ENCODE measurements at places on chromosomes 1 and 21.

GRCh38 chr21:20728691-20729090, 269.5 kb upstream of the NCAM2 start:
- DNase-seq: no peak

GRCh38 chr1:218024211-218024720, 260.8 kb upstream of the RRP15 start:
- no peak for DNase-seq

- no peak for DNase-seq
These were observed 19.4 kb downstream of the F11R start for GRCh38 chr1:161001525-161001924.

- no peak for DNase-seq
These were observed 3.3 kb downstream of the NPPB start for GRCh38 chr1:11855430-11855829.

DNA sequence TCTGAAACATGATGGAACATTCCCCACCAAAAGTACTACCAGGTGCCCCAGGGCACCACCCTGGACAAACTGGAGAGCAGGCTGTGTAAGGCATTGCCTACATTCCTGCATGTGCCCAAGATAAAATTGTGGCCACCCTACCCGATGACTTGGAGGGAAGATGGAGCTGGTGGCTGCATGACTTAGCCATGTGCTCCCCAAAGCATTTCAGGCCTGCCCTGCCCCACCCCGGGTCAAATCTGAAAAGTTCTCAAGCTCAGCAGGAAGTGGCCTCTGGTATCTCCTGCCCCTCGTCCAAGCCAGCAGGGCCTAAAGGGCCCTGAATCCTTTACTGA, 8.5 kb downstream of the CD2 start:
- no peak for DNase-seq

DNA sequence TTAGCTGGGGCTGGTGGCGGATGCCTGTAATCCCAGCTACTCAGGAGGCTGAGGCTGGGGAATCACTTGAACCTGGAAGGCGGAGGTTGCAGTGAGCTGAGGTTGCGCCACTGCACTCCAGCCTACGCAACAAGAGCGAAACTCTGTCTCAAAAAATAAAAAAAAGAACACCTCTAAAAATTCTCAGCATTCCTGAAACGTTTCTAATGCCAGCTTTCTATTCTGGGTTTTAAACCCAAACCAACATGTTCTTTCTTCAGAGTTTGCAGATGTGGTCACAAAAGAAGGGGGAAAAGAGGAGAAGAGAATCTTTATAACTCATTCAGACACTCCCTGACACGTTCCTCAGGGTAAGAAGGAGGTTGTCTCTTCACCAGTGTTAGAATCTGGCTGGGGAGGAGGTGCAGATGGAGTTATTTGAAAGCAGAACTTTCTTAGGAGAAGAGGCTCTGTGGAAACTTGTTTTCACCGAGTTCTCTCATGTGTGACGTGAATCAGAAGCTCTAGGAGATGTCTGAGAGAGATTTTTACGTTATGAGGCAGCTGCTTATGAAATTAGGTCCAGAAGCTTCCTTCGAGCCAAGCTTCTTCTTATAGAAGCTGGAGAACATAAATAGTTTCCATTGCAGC, 17.8 kb upstream of the CNR2 start:
- no peak for DNase-seq

GRCh38 chr21:31518580-31518979, 140.9 kb upstream of the SOD1 start:
- DNase-seq: no peak

GRCh38 chr1:112540226-112540794, 31.5 kb downstream of the WNT2B start:
- no peak for DNase-seq

- DNase-seq: no peak
These were observed 15.2 kb downstream of the TFAP2E start for GRCh38 chr1:35588197-35588910.

DNA sequence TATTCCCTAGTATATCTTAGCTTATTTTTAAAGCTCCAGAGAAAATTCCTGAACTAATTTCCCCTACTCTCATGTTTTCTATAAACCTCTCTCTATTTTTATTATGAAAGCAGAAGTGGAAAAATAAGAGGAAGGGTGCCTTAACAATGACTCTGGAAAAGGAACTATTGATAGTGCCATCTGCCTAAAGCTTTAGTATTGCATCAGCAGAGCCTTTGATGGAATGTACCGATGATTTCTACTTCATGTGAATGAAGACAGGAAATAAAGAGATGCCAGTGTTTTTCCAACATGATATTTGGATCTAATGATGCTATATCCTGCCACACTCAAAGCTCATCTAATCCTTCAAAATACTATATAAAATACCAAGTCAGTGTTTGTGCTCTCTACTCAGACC, 35.1 kb downstream of the TNFSF18 start:
- DNase-seq: no peak

- no peak for DNase-seq
These were observed 24.9 kb downstream of the VAV3 start for GRCh38 chr1:107940017-107940577.

DNA sequence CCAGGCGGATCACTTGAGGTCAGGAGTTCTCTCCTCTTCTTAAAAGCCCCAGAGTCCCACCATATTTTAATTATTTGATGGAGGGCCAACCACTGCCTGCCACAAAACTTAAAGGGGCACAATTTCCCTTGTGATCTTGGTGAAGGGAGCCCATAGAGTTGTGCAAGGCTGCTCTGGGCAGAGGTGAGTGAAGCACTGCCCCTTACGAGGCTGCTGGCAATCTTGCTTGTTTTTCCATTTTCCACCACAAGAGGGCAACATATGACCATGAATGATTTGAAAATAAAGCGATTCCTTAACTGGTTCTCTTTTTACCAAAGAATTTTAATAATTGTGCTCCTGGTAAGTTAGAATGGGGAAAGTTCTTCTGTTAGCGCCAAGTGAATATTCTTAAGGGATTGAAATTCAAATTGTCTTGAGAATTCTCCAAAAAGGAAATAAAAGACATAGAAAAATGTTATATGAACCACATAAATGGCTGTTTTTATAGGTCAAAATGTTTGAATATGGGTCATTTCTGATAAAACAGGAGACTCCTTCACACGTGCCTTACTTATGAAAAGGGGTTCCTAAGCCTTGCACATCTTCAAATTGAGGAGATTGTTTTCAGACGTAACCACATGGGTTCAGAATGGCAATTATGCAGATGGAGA, 22.7 kb downstream of the PGM1 start:
- DNase-seq: peak; percentile 10

GRCh38 chr1:162135271-162135775, 65.8 kb downstream of the NOS1AP start:
- DNase-seq: no peak

DNA sequence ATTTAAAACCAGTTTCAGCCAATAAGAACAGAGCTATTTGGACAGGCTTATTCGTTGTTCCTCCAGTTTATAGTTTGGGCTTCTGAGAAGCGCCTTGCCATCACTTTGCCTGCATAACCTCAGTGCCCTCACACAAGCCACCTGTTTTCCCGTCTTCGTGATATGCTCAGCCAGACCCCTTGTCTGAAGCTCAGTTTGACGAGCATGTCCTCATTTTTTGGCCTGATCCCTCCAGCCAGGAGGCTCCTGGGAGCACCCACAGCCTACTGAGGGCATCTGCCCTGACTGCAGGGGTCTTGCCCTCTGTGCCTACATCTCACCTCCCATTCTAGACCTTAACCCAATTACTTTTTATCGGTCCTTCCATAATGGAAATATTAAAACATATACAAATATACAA, 95.3 kb downstream of the ADARB1 start:
- DNase-seq: no peak

- no peak for DNase-seq
These were observed 20.0 kb downstream of the METTL13 start for GRCh38 chr1:171801487-171801891.

DNA sequence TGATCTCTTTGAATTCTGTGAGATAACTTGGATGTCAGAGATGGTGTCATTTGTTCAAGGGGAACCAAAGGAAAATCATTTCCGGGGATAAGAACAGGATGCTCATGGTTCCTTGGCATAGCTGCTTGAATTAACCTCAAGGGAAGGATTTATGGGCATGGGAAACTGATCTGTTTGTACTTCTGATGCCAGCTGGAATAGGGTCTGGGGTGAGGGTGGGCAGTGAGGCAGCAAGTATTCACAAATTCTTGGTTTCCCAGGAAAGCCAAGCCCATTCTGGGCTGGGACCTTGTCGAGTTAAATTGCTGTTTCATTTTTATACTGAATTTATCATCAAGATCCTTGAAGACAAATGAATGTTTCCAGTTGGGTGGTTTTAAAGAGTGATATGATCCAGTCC, 14.1 kb downstream of the INTS3 start:
- DNase-seq: no peak

DNA sequence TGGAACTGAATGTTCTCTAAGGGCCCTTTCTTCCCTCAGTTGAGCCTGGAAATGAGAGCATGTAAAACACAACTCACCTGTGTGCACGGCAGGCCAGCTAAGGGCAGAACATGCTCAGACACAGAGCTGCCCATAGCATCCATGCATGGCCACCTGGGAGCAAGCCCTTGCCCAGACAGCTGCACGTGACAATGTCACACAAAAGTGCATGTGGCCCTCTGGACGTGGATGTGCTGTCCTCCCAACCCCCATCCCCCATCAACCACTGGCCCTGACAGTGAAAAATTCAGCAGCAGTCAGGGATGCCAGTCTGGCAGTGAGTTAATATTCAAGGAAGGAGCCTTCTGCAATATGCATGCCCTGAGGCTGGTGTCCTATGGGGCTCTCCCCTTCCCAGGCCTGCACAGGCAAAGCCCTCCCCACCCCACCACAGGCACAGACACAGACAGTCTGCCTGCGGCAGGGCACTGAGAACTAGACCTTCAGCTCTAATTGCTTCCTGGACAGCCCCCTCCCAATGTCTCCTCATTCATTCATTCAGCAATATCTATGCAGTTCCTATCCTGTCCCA, 14.6 kb upstream of the COL16A1 start:
- DNase-seq: no peak

DNA sequence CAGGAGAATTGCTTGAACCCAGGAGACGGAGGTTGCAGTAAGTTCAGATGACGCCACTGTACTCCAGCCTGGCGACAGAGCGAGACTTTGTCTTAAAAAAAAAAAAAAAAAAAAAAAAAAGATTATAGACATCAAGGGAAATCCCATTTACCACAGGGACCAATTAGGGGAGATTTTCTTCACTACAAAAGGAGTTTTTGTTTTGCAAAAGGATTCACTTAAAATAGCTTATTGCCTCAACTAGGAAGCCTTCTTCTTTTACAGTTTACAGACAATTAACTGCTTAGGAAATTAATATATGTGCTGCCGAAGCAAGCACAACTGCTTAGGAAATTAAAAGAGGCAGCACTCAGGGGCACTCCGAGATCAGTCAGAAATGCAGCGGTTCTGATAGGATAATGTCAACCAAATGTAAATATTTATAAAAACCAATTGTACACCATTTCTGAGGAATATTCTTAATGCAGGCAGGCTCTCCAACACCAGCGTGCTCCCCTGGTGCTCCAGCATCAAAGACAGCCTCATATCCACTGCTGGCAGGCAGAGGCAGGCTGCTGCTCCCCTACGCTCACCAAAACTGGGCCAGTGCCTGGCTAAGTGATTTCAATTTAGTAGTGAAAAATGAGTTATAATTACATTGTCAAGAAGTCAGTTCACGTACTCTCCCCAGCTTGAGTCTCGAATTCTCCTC, 107.9 kb upstream of the RAB4A start:
- no peak for DNase-seq

DNA sequence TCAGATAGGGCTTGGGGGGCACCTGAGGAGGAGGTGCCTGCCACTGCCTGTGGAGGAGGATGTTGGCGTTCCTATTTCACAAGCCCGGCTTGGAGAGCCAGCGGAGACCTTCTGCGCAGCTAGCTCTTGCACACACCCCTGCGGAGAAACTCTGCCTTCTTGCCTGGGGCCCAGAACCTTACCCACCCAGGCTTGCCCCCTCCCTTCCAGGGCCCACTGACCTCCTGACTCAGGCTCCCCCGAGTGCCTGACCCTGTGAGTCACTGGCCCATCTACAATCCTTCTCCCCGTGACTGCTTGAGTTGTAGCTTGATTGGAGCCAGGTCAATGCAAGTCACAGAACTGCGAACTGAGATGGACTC, 3.4 kb downstream of the HES2 start:
- DNase-seq: no peak

DNA sequence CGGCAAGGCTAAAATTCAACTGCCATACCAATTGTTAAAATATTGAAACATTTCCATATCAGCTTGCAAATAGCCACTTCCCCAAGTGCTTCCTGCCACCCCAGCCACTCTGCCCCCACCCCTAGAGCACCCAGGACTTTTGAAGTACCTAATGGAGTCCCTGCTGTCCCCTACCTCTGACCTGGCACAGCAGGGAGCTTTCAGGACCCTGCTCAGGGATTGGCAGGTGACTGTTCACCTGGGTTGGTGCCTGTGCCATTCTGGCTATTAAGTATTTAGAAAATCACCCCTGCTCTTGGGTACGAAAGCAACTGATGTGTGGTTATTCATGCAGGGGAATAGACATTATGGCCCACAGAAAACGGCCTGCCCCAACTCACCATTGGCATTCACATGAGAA, 9.1 kb upstream of the HPCAL4 start:
- no peak for DNase-seq

- no peak for DNase-seq
These were observed 768 bp upstream of the RIIAD1 start for GRCh38 chr1:151720554-151720953.

- DNase-seq: peak; percentile 18
These were observed at the start of gene MYCL for GRCh38 chr1:39901714-39902459. Gene MYCL (minus strand): TSS chr1:39901917. CDS start chr1:39901434, 483 bp downstream.

GRCh38 chr1:154342132-154342531, 16.8 kb downstream of the ATP8B2 start:
- DNase-seq: no peak

DNA sequence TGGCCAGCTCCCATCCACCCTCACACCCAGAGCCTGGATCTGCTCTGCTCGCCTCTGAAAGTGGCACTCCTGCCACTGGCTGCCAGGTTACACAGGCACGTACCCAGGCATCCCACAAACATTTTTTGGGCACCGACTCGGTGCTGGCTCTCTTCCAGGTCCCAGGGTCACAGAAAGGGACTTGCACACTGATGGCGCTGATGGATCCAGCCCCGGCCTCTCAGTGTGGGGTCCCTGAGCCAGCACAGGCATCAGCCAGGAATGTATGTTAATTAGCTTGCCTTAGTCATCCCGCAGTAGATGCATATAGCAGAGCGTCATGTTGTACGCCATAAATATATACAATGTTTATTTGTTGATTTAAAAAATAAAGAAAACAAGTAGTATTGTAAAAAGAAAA, 537.2 kb downstream of the NPHP4 start:
- DNase-seq: no peak

- DNase-seq: no peak
These were observed 22.6 kb upstream of the FCRL3 start for GRCh38 chr1:157723157-157723556.

DNA sequence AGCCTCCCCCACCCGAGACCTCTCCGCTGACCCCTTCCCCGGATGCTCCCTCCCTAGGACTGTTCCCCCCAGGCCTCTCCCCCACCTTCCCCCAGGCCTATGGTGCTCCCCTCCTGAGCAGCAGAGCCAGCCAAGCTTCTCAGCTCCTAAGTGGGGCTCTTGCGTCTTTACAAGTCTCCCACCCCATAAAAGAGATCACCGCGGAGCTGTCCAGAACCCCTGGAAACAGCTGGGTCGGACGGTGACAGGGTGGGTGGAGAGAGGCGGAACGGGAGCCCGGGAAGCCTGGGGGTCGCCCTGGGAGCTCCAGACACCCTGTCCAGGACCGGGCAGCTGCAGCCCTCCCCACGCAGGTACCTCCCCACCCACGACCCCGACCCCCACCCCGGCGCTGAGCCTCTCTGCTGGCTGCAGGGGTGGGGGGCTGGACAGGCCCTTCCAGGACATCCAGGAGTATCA, 61.2 kb downstream of the WNT9A start:
- DNase-seq: no peak

Data from stimulated activated CD4-positive, alpha-beta T cell treated with anti-CD3 and anti-CD28 coated beads, Interleukin-1b, Interleukin-23, amount 100 ng/mL, for 1 hour (primary cell).